ENCODE measurements at places on chromosomes 5 and 9.
A peak's percentile ranks its signal among the peaks of the same experiment; 100 is the strongest.

DNA sequence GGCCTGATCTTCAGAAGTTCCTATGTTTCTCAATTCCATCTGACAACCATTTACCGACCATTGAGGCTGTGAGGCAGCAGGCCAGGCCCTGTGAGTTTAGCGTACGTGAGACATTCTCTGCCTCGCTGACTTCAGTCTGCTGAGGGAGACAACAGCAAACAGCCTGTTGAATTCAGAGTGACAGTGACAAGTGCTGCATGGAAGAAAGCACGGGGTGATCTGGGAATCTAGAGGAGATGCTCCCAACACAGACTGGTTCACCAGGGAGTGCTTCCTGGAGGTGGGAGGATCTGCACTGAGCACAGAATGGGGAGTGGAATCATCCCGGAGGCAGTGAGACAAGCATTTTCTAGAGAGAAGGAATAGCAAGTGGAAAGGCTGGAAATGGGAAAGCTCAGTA is 10.0 kb upstream of the DDX41 start:
- no peak for DNase-seq

- DNase-seq = no peak
Measured at GRCh38 chr9:96344458-96345180, 38.9 kb downstream of the SLC35D2 start.

DNA sequence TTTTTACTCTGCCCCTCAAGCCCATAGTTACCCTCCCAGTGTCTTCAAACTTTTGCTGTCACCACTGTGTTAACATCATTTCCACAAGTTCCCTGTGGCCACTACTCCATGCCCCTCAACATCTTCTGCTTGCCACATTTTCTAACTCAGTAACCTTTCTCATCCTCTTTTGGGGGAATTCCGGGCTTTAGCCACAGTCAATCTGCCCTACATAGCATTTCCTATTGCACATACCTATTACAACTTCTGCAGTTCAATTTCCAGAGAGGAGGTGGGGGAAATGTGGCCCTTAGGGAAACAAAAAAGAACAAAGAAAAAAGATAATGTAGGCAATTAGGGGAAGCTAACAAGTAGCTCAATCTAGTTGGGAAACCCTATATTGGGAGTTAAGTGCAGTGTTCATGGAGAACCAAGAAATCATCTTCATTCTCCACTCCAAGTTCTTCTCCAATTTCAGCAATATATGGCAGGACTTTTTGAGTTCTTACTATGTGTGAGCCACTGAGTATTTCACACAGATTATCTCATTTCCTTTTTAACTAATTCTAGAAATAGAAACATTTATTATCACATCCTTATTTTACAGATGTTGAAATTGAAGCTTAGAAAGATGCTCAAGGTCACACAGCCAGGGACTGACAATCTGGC is 40.2 kb upstream of the LPAR1 start:
- DNase-seq = peak; percentile 4

DNA sequence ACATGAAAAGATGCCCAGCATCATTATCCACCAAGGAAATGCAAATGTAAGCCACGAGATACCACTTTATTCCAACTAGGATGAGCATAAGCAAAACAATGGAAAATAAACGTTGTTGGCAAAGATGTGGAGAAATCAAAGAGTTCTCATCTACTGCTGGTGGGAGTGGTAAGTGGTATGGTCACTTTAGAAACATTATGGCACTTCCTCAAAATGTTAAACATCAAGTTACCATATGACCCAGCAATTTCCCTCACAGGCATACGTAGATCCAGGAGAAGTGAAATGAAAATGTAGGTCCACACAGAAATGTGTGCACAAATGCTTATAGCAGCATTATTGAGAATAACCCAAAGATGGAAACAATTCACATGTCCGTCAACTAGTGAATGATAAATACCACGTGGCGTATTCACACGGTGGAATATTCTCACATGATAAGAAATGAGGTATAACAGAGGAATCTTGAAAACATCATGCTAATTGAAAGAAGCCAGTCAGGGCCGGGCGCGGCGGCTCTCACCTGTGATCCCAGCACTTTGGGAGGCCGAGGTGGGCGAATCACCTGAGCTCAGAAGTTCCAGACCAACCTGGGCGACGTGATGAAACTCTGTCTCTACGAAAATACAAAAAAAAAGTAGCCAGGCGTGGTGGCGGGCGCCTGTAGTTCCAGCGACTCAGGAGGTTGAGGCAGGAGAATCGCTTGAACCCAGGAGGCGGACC is 16.4 kb upstream of the FLT4 start:
- DNase-seq = no peak

- no peak for DNase-seq
Measured at GRCh38 chr9:87713278-87713987, 12.5 kb upstream of the CTSL start.

- DNase-seq = no peak
Measured at GRCh38 chr9:86187121-86187520, 72.3 kb downstream of the C9orf153 start.

- no peak for DNase-seq
Measured at GRCh38 chr5:152288917-152289595, 116.0 kb downstream of the NMUR2 start.

- no peak for DNase-seq
Measured at GRCh38 chr9:126217250-126217653, 109.4 kb upstream of the MVB12B start.

- no peak for DNase-seq
Measured at GRCh38 chr5:138651767-138652117, 76.5 kb upstream of the HSPA9 start.

GRCh38 chr5:96761618-96762017 is 46.1 kb downstream of the ERAP1 start:
- no peak for DNase-seq

DNA sequence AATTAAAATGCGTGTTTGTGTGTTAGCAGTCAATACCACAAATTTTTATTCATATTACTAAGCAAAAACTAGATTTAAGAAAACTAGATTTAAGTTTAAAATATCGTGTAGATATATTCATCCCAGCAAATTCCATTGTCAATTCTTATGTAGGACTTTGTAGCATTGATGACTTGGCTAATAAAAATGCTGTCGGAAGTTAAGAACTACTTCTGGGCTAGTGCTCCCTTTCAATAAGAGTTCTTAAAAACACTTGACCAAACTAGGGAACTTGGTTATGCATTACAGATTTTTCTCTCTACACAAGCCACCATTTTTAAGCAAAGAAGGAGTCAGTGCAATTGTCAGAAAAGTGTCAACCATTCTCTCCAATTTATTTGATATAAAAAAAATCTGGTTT is 68.7 kb upstream of the RAD23B start:
- DNase-seq = no peak

DNA sequence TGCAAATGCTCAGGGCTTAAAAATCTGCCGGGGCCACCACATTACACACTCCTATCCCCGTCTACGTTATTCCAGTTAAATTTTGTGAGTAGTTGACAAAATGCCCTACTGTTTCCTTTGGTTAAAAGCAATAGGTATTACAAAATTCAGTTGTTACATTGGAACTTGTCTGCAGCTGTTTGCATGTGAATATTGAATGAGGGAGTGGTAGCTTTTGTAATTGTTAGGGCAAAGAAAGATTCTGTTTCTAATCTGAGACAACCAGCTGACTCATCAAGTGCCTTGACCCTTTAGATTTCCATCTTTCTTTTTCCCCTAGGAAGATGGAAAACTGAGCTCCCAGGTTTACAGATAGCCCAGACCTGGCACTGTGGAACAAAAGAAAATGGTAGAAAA is 30.2 kb downstream of the MAML1 start:
- no peak for DNase-seq

- DNase-seq = no peak
Measured at GRCh38 chr5:129412721-129413120, 47.4 kb upstream of the ADAMTS19 start.

DNA sequence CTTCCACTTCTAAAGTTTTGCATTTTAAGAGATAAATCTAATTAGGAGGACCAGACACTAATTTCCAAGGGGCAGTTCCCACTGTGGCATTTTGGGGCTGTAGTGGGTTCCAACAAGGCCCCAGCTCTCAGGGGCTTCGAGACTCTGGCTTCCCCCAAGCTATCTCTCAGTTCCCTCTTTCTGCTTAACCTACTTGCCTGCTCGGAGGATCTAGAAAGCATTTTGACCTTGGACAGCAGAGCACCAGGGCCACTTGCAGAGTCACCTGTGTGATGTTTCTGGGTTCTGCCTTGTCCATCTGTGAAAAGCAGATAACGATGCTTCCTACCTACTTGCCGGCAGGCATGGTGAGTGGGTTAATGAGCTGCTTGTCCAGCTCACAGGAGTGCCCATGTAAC is 175.4 kb downstream of the MED10 start:
- no peak for DNase-seq

GRCh38 chr5:170265522-170265921 is 32.1 kb downstream of the LCP2 start:
- DNase-seq = no peak

DNA sequence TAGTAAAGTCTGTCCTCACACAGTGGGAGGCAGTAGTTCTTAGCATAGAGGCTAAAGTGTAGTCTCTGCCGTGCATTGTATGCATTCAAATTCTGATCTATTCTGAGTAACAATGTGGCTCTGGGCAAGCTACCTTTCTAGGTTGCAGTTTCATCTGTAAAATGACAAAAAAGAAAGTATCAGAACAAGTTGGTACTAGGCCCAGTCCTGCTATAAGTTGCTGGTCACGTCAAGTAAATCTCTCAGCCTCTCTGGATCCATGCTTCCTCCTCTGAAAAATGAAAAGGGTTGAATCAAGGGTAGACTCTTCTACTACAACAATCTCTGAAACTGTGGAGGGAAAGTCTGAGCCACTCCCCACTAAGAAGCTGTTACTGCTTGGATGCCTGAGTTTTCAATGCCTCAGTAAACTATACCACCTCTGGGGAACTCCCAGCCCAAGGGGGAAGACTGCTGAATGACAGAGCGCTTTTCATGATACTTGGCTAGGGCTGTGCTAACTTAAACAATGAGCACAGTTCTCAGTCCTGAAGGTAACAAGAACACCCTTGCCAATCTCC is 34.5 kb upstream of the SPARC start:
- DNase-seq = peak; percentile 65

GRCh38 chr5:172407822-172408221 is 46.5 kb downstream of the SH3PXD2B start:
- no peak for DNase-seq

DNA sequence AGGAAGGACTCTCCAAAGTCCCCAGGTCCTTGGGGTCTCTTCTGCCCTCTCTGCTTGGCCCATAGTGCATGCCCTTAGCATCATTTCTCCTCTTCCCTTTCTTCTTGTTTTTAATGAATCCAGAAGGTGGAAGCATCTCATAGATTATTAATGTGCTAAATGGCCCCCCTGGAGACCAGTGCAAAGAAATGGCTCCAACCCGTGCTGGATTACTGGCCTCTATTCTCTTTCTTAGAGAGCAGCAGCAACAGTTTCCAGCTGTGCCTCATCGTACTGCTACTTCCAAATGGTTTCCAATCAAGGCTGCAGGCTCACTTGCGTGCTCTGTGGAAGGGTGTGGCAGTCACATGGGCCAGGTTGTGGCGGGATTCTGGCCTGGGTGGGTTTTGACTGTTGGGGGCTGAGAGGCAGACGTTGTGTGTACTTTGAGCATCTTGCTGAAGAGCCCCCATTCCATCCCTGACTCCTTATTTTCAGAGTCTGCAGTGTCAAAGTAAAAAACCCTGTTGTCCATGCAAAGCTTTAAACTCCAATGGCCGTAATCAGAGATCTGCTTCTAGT is 139.7 kb downstream of the GABBR2 start:
- DNase-seq = no peak

DNA sequence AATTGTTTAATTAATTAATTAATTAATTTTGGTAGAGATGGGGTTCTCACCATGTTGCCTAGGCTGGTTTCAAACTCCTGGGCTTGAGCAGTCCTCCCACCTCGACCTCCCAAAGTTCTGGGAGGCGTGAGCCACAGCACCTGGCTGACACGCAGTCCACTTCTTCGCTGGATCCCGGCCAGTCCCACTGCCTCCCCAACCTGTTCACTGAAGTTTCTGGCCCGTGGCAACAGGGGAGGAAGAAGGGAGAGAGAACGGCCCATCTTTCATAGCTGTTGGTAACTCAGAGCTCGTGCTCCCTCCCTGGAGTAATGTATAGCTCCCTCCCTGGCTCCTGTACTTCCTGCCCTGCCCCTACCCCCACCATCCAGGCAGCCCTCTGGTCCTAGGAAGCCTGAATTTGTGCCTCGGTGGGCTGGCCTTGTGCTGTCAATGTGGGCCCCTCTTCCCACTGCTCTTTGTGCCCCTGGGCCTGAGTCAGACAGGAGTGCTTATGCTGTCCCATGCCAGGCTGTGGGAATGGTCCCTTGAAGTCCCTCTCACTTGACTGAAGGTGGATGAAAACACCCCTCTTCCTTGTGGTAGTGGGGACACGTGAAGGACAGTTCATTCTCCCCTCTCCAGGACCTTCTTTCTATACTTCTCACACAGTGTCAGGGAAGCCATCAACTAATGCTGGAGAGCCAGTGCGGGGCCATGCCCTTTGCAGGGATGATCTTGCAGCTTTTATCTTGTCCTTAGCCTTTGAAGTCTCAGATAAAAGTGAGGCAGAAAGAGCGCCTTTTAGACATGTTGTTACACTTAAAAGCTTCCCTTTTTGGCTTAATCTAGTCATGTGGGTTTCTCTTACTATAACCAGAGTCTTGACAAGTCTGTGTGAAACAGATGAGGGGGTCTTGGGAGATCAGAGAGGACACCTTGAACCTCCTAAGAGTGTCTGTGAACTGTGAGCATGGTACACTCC is 38.1 kb downstream of the ANGPTL2 start:
- no peak for DNase-seq

DNA sequence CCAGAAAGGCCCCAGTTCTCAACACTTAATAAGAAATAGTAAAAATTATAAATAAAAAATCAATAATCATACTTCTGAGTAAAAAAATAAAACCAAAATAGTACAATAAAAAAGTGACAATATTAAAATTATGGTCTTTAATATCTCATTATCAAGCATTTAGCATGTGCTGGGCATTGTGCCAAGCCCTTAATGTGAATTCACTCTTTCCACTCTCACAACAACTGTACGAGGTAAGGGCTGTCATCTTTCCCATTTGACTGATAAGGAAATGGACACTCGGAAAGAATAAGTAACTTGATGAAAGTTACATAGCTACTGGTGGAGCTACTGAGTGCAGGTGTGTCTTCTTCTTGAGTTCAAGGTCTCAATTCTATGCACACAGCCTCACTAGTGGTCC is 43.6 kb downstream of the SEC61B start:
- DNase-seq = no peak

GRCh38 chr5:86971034-86971571 is 296.6 kb upstream of the RASA1 start:
- no peak for DNase-seq

GRCh38 chr5:115028557-115028956 is 141.2 kb downstream of the TRIM36 start:
- no peak for DNase-seq

DNA sequence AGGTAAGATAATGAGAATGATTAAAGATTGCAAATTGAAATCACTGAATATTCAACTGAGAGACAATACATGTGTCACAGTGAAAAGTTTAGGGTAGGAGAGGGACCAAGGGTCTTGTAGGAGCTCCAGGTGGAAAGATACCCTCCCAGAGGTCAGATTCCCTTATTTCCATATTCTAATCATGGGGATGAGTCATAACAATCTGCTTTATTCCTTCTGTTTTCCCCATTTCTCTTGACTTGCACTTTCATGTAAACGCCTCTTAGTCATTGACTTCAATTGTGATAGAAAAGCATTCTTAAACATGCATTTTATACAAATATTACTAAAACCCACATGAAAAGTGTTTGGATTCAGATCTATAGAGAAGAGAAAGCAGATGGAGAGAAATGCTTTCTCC is 81.3 kb upstream of the CTSL start:
- no peak for DNase-seq

GRCh38 chr5:514673-515072 is 9.6 kb downstream of the SLC9A3 start:
- no peak for DNase-seq

All from stimulated activated naive B cell treated with anti-CD40 and anti-IgM and Interleukin-4, amounts not matched to agents 10 μg/mL and 1 μg/mL and 100 μg/mL, for 72 hours (primary cell).